Hematopoietic multipotent progenitor cell (in vitro differentiated cells): ENCODE measurements at places on chromosomes 16 and 17.
A peak's percentile ranks its signal among the peaks of the same experiment; 100 is the strongest.

GRCh38 chr17:7883781-7884386, 4.7 kb upstream of the CHD3 start:
- DNase-seq = peak; percentile 72

DNA sequence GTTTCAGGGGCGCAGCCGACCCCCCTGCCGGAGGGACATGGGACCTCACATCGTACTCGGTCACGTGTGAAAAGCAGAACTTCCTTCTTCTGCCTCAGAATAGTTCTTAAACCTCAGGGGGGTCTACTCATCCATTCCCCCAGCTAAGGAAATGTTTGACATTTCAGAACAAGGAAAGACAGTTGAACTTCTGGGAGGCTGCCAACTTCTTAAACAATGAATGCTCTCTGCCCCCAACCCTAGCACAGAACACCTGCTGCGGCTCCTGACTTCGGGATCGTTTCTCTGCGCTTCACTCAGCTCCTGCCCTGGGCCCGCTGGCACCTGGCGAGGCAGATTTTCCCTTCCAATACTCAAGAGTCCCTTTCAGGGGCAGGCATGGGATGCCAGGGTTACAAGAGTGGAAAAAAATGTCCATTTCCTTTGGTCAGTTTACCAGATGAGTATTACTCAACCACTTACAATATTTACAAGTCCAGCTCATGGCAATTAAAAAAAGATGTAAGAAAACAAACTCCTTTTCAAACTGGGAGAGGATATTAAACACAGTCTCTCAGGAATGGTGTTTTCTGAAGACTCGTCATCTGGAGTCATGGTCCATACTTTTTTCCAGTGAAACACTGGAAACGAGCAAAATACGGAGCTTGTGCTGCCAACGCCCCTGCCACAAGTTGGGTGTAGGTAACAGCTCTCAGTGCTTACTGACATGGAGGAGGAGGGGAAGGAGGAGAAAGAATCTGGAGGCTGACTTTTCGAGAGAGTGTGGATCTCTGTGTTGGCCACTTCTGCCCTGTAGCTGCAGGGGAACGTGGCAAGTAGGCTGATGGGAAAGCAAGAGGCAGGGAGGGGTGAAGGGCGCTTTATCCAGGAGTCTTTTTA, 235.7 kb downstream of the NTN1 start:
- DNase-seq = peak; percentile 73

DNA sequence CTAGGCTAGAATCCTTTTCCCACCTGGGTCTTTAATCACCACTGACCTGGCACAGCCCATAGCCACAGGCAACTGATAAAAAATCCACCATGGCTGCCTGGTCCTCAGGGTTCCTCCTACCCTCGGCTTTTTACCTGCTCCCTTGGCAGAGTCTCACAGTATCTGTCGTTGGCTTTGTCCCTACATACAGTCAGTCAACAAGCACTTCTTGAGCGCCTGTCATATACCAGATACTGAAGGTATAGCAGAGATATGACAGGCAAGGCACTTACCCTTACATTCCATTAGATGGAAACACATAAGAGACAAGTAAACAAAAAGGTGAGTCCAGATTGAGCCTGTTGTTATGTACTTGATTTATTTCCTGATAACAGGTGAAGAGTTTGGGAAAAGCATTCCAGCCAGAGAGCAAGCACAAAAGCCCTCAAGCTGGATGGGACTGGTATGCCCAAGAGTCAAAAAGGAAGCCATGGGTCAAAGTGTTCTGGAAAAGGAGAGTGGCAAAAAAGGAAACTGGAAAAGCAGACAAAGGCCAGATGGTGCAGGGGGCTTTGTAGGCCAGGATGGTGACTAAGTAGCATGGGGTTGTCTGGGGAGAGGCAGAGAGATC, 247.0 kb downstream of the CHD9NB start:
- DNase-seq = no peak

- no peak for DNase-seq
These were observed 29.7 kb upstream of the WSCD1 start for GRCh38 chr17:6040504-6040903.

DNA sequence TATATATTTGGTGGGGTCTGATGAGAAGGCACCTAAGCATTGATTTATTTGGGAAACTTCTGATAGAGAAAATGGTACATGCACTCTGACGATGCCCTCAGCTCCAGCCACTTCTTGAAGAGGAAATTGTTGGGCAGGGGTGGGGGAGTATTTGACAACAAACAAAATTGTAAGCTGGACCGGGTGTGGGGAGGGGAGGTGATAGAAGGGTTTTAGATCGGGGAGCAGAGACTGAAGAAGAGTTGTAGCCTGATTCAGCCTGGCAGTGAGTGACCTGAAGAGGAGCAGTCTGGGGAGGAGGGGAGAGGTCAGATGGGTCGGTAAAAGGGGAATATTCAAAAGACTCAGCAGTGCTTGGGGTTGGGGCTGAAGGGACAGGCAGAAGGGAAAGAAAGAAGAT, 2284.7 kb downstream of the TP53TG3F start:
- no peak for DNase-seq
